ENCODE measurements at places on chromosomes 2 and 18. TPM values are rescaled to one million over a fixed set of nuclear protein-coding genes. Genes with fewer than 3 reads are reported as not detected.

The ACOXL gene
- polyA plus RNA-seq, result 0.12 TPM

The BCL11A gene
- 44.0 TPM for polyA plus RNA-seq

The PSD4 gene
- 0.30 TPM for polyA plus RNA-seq

The COL4A4 gene
- polyA plus RNA-seq, result 0.46 TPM

The SNED1 gene
- 0.04 TPM for polyA plus RNA-seq

The ALLC gene
- polyA plus RNA-seq, result not detected

The SOWAHC gene
- polyA plus RNA-seq, result 5.8 TPM

The TSGA10 gene
- polyA plus RNA-seq, result 8.0 TPM

The ITPRIPL1 gene
- polyA plus RNA-seq, result not detected

The NCOA1 gene
- 21.4 TPM for polyA plus RNA-seq

The SYT4 gene
- 167 TPM for polyA plus RNA-seq

The MOCOS gene
- not detected for polyA plus RNA-seq

The CD8A gene
- 1.5 TPM for polyA plus RNA-seq

The ARHGEF33 gene
- 2.5 TPM for polyA plus RNA-seq

The ANKRD30BL gene
- not detected for polyA plus RNA-seq

The ARHGAP25 gene
- polyA plus RNA-seq, result not detected

The WNT6 gene
- polyA plus RNA-seq, result not detected

The TDRD15 gene
- polyA plus RNA-seq, result not detected

The STARD6 gene
- not detected for polyA plus RNA-seq

Measured in neural cell (in vitro differentiated cells).